ENCODE measurements at places on chromosomes 2 and 18.

GRCh38 chr2:16209799-16210198 lies 269.4 kb downstream of the MYCN start:
- H3K4me1 ChIP-seq: no peaks in the 10 kb centered on the region
- H3K4me3 ChIP-seq: no peak overlapping the region
- H3K36me3 ChIP-seq: no peaks in the 10 kb centered on the region
- H3K27ac ChIP-seq: no peak overlapping the region

DNA sequence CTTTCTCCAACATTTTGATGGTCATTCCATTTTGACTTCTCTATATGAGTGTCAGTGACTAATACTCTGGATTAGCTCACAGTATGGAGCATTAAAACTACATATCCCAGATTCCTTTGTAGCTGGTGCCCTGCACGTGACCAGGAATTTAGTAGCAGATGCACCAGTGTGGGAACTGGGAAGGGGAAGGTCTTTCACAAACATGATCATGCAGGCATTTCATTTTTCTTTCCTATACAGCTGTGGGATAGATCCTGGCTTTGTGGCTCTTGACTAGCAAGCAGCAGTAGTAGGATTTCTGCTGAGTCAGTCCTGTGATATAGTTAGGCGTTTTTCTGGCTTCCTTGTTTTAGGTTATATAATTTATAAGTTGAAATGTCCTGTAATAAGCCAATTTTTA lies 971.0 kb upstream of the CDH2 start:
- no peaks in the 10 kb centered on the region for H3K4me1 ChIP-seq
- no peak for DNase-seq
- no peaks in the 10 kb centered on the region for H3K36me3 ChIP-seq
- H3K27ac ChIP-seq: no peak overlapping the region

GRCh38 chr18:22667616-22668422 lies 250.1 kb upstream of the CTAGE1 start:
- H3K4me1 ChIP-seq: no peaks in the 10 kb centered on the region
- no peaks in the 10 kb centered on the region for H3K36me3 ChIP-seq

DNA sequence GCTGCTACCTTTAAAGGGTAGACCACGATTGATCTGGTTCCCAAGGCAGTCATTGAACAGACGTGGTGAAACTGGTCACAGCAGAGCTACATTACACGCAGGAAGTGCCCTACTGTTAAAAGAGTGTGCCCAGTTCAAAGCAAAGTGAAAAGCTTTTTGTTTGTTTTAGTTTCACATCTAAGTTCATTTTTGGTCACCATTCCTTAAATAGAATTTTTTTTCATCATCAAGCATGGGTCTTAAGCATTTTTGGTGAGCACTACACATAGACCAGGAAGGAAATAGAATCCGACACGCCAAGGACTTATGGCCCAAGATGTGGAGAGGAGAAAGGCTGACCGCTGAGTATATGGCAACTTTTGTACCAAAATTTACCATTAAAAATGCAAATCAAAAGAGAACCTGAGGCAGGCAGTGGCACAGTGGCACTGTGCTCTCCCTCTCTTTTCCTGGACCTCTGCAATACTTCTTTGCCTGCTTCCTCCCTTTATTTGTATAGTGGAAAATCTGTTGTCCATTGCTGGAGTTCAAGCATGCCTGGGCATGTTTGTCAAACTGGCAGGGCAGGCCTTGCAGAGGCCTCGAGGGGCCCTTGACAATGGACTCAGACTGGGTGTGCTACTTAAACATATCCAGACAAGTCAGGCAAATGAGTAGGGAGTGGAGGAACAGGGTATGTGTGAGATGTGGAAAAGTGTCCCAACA lies 42.6 kb upstream of the HNRNPA3 start:
- no peak for DNase-seq
- H3K36me3 ChIP-seq: no peaks in the 10 kb centered on the region
- H3K27ac ChIP-seq: no peak overlapping the region
- H3K4me3 ChIP-seq: no peak overlapping the region

DNA sequence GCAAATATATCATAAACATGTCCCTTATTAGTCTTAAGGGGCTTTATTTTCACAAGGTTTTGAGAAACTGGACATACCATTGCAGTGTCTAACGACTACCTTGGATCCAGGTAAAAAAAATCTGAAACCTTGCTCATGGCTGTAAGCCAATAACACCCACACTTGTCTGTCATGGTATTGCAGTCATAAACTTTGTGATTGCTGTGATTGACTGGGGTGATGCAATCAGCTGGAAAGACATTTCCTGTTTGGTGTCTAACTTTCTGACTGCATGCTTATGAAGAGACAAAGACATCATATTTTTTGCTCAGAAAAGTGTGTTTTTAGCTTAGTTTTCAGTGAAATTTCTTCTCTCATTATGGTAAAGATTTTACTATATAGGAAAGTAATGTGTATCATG lies 635.0 kb downstream of the TSN start:
- H3K4me3 ChIP-seq: no peak overlapping the region
- no peaks in the 10 kb centered on the region for H3K27me3 ChIP-seq
- H3K27ac ChIP-seq: no peak overlapping the region
- no peaks in the 10 kb centered on the region for H3K4me1 ChIP-seq
- DNase-seq: no peak

DNA sequence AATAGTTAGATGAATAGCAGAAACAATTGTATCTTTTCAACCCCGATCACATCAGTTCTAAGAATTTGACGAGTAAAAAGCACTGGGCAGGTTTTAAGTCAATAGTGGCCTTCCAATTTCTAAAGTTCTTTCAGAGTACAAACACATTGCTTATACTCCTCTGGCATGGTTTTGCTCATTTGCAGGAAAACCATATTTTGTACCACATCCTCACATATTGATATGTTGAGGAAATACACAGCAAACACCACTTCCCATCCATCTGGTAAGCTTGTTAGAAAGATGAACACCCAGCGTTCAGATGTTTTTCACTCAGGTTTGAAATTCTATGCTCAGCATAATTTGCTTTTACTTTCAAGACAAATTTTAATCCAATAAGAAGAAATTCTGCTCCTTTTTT lies 344.6 kb upstream of the ACVR2A start:
- H3K4me3 ChIP-seq: peak overlapping the region; percentile 63
- H3K4me1 ChIP-seq: peaks cover 16% of the 10 kb centered on the region
- DNase-seq: peak; percentile 19
- no peaks in the 10 kb centered on the region for H3K27me3 ChIP-seq
- peak overlapping the region; percentile 9 for H3K27ac ChIP-seq

DNA sequence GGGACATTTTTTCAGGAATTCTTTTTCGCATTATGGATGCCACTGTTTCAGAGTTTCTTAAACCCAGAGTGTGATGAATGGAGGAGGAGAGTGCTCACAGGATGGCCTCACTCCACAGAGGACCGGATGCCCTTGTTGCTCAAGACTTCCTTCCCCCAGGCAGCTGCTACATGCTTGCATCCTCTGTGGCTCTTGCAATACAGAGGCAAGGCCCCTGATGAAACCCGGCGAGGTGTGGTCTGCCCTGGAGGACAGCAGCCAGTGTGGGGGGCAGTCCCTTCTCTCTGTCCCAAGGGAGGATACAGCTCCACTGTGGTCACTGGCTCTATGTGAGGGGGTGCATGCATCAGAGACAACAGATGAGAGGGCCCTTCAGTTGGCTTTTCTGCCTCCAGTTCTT lies 109.6 kb downstream of the SH3RF3 start:
- no peaks in the 10 kb centered on the region for H3K27me3 ChIP-seq
- DNase-seq: peak; percentile 40
- H3K36me3 ChIP-seq: no peaks in the 10 kb centered on the region
- H3K4me3 ChIP-seq: no peak overlapping the region
- peaks cover 13% of the 10 kb centered on the region for H3K4me1 ChIP-seq

- H3K4me3 ChIP-seq: no peak overlapping the region
- no peak for DNase-seq
- H3K36me3 ChIP-seq: no peaks in the 10 kb centered on the region
- no peaks in the 10 kb centered on the region for H3K4me1 ChIP-seq
- no peak overlapping the region for H3K27ac ChIP-seq
- no peaks in the 10 kb centered on the region for H3K27me3 ChIP-seq
Measured at GRCh38 chr2:1248187-1248586, 165.1 kb upstream of the TPO start.

DNA sequence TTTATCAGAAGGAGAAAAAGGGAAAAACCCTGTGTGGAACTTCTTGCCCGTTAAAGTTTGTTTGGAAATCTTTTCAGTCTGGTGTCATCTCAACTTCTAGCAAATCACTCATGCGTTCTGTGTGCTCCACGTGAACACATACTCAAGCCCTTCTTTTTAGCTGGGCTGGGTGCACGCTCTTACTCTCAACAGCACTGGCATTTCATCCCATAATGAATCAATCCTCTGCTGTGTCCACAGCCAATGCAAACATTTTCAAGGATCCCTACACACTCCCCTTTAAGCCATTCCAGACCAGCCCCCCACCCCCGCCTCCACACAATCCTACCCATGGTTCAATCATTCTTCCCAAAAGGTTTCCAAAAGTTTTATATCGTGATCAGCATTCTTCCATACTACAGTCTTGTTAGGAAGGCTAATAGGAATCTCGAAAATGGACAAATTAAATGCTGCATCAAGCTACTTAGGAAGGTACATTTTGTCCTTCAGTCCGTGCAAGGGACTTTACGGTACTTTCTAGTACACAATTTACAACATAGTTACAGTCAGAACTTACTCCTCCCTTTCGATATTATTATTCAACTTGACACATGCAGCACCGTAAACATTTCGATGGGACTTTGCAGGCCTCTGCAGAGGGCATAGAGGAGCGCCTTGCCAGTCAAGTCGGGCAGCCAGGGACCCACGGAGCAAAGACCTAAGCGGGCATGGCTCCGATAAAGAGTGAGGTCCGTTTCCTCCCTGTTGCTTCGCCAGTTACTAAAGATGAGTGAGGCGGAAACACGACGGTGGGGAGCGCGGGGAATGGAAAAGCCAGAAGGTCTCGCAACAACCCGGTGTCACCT lies 1.4 kb downstream of the PTGR3 start:
- no peaks in the 10 kb centered on the region for H3K36me3 ChIP-seq
- peak overlapping the region; percentile 85 for H3K4me3 ChIP-seq
- DNase-seq: peak; percentile 44
- H3K27ac ChIP-seq: peak overlapping the region; percentile 78
- H3K4me1 ChIP-seq: peaks cover 41% of the 10 kb centered on the region
